ENCODE measurements at places on chromosomes 7 and 10.

DNA sequence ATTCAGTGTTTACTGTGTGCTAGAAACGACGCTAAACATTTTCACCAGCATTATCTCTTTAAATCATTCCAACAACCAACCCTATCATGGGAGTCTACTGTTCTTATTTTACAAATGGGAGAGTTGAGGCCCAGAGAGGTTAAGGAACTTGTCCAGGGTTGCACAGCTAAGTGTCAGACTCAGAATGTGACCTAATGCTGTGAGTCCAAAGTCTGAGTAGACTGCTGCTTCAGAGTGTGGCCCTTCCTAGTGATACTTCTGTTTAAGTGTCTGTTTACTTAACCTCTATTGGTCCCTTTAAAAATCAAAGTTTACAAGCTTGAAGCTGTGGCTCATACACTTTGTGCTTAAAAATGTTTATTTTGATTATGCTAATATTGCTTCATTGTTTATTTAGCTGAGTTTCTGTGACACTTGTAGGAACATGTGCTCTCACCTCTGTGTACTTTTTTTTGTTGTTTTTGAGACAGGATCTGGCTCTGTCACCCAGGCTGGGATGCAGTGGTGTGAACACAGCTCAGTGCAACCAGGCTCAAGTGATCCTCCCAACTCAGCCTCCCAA lies 84.4 kb upstream of the SYPL1 start:
- DNase-seq: no peak

DNA sequence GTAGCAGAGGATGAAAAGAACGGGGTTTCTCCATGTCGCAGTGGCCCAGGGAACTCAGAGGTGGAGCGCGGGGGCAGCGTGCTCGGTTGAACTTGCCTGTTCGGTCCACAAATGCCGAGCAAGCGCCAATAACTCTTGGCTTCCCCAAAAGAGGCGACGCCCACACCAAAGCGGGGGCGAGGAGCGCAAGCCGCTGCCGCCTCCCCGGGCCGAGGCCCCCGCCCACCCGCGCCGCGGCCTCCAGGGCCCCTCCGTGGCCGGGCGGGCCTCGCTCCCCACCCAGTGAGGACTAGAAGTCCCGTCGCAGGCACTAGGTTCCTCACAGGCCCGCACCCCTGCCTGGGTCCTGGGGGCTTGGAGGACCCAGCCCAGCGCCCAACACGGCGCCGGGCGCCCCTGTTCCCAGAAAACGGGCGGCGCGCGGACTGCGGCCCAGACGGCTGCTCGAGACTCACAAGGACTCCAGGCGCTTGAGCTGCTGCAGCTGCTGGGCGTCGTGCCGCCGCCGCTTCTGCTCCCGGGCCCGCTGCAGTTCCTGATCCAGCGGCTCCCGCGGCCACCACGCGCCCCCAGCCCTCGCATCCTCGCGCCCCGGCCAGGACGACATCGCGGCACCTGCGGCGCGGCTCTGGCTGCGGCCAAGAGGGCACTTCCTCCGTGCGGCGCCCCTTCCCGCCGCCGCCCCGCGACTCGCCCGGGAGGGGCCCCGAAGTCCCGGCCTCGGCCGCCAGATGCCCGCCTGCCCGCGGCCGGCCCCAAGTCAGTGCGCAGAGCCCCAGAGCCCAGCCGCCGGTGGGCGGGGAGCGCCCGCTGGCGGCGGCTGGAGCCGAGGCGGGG lies 14.6 kb upstream of the FKBP9 start:
- DNase-seq: peak; percentile 64

DNA sequence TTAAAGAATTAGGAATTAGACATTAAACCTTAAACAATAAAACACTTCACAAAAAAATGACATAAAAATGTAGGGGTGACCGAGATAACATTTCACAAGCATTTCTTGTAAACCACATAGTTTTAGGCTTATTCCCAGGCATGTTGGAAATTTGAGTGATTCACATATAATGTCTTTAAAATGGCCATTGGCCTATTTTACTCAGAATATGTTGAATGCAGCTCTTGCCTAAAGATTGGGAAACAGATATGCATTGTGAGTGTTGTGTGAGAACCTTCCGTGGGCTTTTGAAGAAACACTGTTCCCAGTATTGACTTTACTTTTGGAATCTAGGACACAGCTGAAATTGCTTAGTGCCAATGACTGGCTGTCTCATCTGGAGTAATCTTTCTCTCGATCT lies 79.6 kb downstream of the ARL5B start:
- peak; percentile 93 for DNase-seq

GRCh38 chr7:121398246-121398645 lies 2.1 kb upstream of the FAM3C start:
- DNase-seq: no peak

DNA sequence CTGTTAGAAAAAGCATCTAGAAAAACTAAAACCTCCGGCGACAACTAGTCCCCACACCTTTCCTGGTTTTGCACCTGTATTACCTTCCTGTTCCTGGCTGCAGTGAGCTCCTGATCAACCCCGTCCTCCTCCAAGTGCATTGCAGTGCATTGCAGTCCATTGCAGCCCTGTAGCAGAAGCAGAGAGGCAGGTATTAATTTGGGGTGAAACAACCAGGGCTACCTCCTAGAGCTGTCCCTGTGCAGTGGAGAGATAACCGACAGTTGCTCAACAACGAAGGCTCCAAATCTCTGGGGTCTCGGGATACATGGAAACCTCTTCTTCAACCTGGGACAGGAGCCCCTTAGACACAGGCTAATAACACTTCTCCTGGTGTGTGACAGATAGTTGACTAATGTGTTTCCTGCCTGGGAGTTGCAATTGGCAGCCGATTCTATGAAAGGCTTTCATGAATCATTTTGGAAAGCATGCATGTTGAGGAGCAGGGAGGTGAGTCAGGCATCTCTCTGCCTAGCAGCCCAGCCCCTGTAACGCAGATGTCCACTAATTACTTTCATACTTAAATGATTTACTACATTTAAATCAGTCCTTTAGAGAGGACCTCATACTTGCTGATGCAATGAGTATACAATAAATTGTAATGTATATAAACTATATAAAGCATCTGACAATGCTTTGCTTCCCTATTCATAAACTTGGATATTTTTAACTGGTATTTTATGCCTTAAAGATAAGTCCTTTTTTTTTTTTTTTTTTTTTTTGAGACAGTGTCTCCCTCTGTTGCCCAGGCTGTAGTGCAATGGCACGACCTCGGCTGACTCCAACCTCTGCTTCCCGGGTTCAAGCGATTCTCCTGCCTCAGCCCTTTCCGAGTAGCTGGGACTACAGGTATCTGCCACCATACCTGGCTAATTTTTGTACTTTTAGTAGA lies 59.0 kb downstream of the PRR15 start:
- DNase-seq: peak; percentile 66

GRCh38 chr7:157273208-157274093 lies 63.4 kb upstream of the DNAJB6 start:
- DNase-seq: peak; percentile 76

DNA sequence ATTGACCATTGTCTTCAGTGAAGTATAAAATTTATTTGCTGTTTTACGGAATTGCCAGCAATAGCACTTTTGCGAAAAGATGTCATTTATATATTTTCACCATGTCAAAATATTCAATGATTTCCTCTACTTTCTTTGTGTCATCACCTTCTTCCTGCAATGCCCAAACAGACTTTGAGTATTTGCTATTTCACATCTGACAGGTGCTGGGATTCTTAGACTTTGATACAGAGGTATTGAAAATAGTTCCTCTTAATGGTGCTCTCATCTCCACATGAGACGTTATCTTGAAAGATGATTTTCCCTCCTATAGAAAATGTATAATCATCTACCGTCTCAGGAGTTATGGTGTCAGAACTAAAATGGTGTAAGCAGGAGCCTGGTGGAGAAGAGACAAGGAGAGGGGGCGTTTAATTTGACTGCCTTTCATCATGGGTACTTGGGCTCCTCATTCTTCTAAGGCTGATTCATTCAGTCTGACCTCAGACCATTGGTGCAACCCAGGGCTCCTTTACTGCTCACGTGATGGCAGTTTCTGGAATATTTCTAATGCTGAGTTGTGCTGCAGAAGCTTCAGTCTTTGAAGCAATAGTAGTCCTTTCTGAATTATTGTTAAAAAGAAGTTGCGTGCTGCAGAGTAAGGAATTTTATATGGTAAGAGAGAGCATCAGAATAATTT lies 404.6 kb downstream of the PHTF2 start:
- DNase-seq: peak; percentile 58

- DNase-seq: no peak
Measured at GRCh38 chr7:73893342-73894101, 32.6 kb downstream of the TMEM270 start.

DNA sequence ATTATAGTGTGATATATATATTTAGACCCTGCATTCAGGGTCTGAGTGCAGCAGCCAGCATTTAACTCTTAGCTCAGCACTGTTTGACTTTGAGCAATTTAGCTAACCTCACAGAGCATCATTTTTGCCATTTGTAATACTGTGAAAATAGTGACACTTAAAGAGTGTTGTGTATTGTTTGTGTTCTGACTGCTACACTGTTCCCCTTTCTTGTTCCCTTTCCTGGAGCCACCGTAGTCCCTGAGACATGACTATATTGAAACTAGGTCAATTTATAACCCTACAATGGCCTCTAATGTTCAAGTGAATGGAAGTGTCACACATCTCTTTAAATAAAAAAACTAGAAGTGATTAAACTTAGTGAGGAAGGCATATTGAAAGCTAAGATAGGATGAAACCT lies 20.3 kb upstream of the CD36 start:
- no peak for DNase-seq

GRCh38 chr7:43546231-43546630 lies 36.7 kb upstream of the STK17A start:
- DNase-seq: peak; percentile 25

- DNase-seq: no peak
Measured at GRCh38 chr7:1045069-1046063, 1.0 kb downstream of the GPR146 start.

DNA sequence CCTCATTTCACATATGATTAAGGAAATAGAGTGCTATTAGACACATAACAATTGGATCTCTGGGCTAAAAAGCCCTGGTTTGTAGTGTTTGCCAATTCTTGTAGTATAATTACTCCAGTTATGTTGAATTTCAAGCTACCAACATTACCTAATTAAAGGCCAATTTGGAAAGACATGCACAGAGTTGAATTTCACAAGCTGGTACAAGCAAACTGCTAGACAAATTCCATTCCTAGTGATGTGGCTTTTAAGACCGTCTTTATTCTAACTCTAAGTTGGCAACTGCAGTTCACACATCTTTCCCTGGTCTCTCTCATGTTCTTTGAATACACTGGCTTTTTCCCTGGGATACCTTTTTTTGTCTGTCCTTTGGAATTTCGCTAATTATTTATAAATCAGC lies 384.1 kb upstream of the CNTNAP2 start:
- DNase-seq: no peak
